ENCODE measurements at places on chromosomes 6 and 20. TPM values are rescaled to one million over a fixed set of nuclear protein-coding genes. Genes with fewer than 3 reads are reported as not detected.
A peak's percentile ranks its signal among the peaks of the same experiment; 100 is the strongest.

GRCh38 chr6:7758456-7758855 is 32.6 kb downstream of the BMP6 start:
- no peak for DNase-seq

DNA sequence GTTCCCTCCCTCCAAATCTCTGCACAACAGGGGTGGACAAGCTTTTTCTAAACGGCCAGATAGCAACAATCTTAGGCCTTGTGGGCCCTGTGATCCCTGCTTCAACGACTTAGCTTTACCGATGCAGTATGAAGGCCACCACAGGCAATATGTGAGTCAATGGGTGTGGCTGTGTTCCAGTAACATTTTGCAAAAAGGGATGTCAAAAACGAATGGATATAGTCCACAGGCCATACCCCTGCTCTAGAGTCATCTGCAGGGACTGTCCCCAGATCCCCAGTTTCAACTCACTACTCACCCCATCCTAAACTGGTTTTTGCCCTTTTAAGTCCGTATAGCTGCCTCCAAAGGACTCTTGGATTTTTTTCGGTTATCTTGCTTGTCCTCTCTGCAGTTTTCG is 34.4 kb downstream of the ECT2L start:
- DNase-seq: no peak

GRCh38 chr20:21702553-21703470 is 2.7 kb upstream of the PAX1 start:
- DNase-seq: peak; percentile 85

DNA sequence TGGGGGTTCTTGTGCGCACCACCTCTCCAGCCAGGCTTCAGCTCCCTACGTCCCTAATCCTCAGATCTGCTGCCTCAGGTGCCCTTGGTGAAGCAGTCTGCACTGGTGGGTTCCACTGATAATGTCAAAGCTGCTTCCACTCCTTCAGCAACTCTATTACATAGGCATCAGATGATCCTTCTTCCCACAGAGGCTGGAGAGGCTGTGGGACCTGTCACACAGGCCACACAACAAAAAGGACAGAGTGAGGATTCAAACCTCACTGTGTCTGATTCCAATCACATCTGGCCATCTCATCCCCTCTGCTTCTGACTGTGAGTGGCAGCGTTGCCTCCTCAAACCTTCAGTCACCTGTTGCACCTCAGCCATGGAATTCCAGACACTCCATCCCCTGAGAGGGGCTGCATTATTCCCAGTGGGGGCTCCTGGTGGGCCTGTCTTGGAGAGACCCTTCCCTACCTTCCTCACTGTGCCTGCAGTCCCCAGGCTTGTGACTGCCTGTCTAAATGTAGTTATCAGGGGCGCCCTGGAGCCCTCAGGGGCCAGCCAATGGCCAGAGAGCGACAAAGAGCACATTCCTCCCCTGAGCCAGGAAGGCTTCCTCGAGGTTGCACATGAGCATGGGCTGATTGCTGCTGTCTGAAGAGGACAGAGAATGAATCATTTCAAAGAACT is 211.4 kb upstream of the ECI2 start:
- no peak for DNase-seq

GRCh38 chr6:79520534-79520933 is 16.7 kb downstream of the LCA5 start:
- DNase-seq: no peak

The OOEP gene
- polyA plus RNA-seq: not detected
